ENCODE measurements at places on chromosomes 5 and 9. TPM values are rescaled to one million over a fixed set of nuclear protein-coding genes. Genes with fewer than 3 reads are reported as not detected.

- no peak overlapping the region for H3K4me3 ChIP-seq
- H3K27ac ChIP-seq, result no peak overlapping the region
- no peaks in the 10 kb centered on the region for H3K4me1 ChIP-seq
- no peaks in the 10 kb centered on the region for H3K36me3 ChIP-seq
- DNase-seq, result peak; percentile 81
Observed at GRCh38 chr9:88224938-88225337, 86.7 kb upstream of the SPATA31C2 start.

DNA sequence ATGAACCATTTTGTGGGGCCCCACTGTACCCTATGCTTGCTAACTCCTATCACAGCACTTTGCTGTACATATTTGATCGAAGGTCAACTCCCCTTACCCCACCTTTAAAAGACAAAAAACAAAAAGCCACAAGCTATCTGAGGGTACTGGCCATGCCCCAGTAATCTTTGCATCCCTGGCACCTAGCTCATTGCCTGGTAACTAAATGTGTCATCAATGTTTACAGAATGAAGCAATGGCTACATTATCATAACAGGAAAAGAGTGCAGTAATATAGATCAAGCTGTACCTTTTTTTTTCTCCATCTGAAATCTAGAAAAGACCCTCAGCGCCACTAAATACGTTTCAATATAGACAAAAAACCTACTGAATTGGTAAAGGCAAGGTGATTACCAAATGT is 188.0 kb downstream of the ELAVL2 start:
- H3K4me1 ChIP-seq, result no peaks in the 10 kb centered on the region
- no peak for DNase-seq
- H3K36me3 ChIP-seq, result no peaks in the 10 kb centered on the region
- H3K4me3 ChIP-seq, result no peak overlapping the region
- no peaks in the 10 kb centered on the region for H3K27me3 ChIP-seq
- H3K27ac ChIP-seq, result no peak overlapping the region

- H3K27me3 ChIP-seq, result no peaks in the 10 kb centered on the region
- no peak overlapping the region for H3K4me3 ChIP-seq
- no peak for DNase-seq
Observed at GRCh38 chr5:102889033-102889432, 133.9 kb downstream of the PAM start.

DNA sequence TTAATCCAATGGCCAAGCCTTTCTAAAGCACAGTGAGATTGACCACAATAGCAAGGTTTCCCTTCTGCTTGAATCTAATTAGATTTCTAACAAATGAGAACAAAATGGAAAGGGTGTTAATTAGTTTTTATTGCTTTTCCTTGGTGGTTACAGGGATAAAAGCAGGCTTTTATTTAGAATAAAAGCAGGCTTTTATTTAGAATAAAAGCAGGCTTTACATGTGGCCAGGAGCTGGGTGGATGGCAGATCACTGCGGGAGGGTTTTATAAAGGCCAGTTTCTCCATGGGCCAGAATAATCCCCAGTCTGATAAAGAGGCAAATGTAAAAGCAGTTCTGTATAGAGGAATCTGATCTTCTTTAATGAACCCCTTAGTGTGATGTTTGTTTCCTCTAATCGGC is 470.2 kb downstream of the TMEM232 start:
- H3K36me3 ChIP-seq, result no peaks in the 10 kb centered on the region
- H3K4me3 ChIP-seq, result no peak overlapping the region
- H3K27me3 ChIP-seq, result peaks cover 17% of the 10 kb centered on the region
- H3K4me1 ChIP-seq, result peaks cover 3% of the 10 kb centered on the region

Gene SYK
- total RNA-seq, result 2.7 TPM

- DNase-seq, result no peak
- H3K4me3 ChIP-seq, result no peak overlapping the region
- no peaks in the 10 kb centered on the region for H3K27me3 ChIP-seq
- H3K27ac ChIP-seq, result no peak overlapping the region
- H3K4me1 ChIP-seq, result peaks cover 6% of the 10 kb centered on the region
- no peaks in the 10 kb centered on the region for H3K36me3 ChIP-seq
Observed at GRCh38 chr5:122615146-122615545, 159.7 kb upstream of the SNX2 start.

- no peaks in the 10 kb centered on the region for H3K4me1 ChIP-seq
- no peak overlapping the region for H3K27ac ChIP-seq
- H3K4me3 ChIP-seq, result no peak overlapping the region
- H3K36me3 ChIP-seq, result no peaks in the 10 kb centered on the region
- DNase-seq, result no peak
Observed at GRCh38 chr9:81317939-81318338, 371.4 kb downstream of the TLE1 start.

DNA sequence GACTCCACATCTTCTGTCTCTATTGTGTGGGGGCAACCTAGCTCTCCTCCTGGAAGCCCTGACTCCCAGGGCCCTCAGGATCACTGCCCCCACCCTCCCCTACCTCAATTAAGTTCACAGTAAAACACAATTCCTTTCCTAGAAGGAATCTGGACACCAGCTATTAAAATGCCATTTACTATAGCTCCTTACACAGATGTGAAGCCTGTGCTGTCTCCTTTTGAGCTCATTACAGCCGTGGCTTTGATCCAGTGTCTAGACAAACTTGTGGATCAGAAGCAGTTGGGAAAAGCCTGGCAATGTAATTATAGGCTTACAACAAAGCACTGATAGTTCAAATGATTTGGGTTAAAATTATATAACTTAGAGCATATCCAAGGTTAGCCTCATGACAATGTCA is 107.0 kb upstream of the SMIM23 start:
- no peaks in the 10 kb centered on the region for H3K36me3 ChIP-seq
- H3K27me3 ChIP-seq, result no peaks in the 10 kb centered on the region
- DNase-seq, result peak; percentile 2
- peaks cover 4% of the 10 kb centered on the region for H3K4me1 ChIP-seq

Gene CCL21
- total RNA-seq, result not detected

DNA sequence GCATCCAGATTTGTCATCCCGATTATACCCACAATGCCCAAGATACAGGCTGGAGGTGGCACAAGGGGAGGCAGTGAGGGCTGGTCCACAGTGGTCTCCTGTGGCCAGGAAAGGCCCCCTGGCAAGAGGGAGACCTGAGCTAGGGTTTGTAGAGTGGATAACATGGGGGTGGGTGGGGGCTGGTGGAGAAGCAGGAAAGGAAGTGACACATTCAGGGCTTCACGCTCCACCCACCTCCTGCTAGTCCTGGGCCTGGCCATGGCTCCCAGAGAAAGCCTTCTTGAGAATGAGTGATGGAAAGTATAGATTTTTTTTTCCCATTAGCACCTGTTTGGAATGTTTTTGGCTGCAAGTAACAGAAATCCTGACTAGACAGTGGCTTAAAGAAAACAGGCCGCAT is 81.3 kb downstream of the ANKRD33B start:
- no peak overlapping the region for H3K27ac ChIP-seq
- DNase-seq, result no peak
- H3K36me3 ChIP-seq, result no peaks in the 10 kb centered on the region
- no peak overlapping the region for H3K4me3 ChIP-seq
- H3K4me1 ChIP-seq, result no peaks in the 10 kb centered on the region

GRCh38 chr5:33272288-33272687 is 168.5 kb upstream of the TARS1 start:
- DNase-seq, result no peak
- H3K4me1 ChIP-seq, result peaks cover 4% of the 10 kb centered on the region
- no peaks in the 10 kb centered on the region for H3K27me3 ChIP-seq

- H3K27me3 ChIP-seq, result no peaks in the 10 kb centered on the region
- peak overlapping the region; percentile 10 for H3K27ac ChIP-seq
- H3K36me3 ChIP-seq, result no peaks in the 10 kb centered on the region
- no peaks in the 10 kb centered on the region for H3K4me1 ChIP-seq
Observed at GRCh38 chr9:127598839-127599549, 13.1 kb upstream of the STXBP1 start.

- no peaks in the 10 kb centered on the region for H3K27me3 ChIP-seq
- H3K4me3 ChIP-seq, result no peak overlapping the region
- no peak overlapping the region for H3K27ac ChIP-seq
- no peaks in the 10 kb centered on the region for H3K36me3 ChIP-seq
- no peak for DNase-seq
Observed at GRCh38 chr5:53900677-53901076, 340.2 kb downstream of the NDUFS4 start.
